Fibroblast of lung (primary cell): ENCODE measurements at places on chromosomes 16 and 17. TPM values are rescaled to one million over a fixed set of nuclear protein-coding genes. Genes with fewer than 3 reads are reported as not detected.

- no peak for DNase-seq
Observed at GRCh38 chr17:50072925-50073324, 17.0 kb downstream of the ITGA3 start.

- DNase-seq, result no peak
Observed at GRCh38 chr17:31672161-31672819, 186.8 kb downstream of the COPRS start.

The ZG16B gene
- 0.14 TPM in 1 of 2 replicates, not detected in the other for polyA plus RNA-seq

DNA sequence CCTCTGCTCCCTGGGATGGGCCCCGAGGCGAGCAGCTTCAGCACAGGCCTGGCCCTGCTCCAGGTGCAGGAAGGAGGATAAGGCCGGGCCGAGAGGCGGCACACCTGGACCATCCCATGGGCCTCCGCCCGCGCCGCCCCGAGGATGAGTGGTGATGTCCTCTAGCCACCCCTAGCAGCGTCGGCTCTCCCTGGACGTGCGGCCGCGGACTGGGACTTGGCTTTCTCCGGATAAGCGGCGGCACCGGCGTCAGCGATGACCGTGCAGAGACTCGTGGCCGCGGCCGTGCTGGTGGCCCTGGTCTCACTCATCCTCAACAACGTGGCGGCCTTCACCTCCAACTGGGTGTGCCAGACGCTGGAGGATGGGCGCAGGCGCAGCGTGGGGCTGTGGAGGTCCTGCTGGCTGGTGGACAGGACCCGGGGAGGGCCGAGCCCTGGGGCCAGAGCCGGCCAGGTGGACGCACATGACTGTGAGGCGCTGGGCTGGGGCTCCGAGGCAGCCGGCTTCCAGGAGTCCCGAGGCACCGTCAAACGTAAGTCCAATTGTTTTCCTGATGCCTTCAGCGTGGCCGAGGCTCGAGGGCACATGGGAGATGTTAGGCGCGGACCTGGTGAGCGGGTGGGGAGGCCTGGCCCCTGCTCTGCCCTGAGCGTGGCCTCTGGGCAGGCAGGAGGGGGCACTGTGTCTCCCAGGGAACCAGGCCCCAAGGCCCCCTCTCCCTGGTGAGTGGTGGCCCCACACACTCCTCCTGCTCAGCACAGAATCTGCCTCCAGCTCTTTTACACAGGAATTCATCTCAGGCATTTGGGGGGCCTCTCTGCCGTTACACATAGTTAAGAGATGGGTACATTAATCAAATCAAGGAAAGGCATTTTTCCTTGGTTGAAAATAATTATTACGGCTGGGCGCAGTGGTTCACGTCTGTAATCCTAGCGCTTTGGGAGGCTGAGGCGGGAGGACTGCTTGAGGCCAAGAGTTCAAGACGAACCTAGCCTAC, 855 bp downstream of the TMEM204 start:
- peak; percentile 13 for DNase-seq

DNA sequence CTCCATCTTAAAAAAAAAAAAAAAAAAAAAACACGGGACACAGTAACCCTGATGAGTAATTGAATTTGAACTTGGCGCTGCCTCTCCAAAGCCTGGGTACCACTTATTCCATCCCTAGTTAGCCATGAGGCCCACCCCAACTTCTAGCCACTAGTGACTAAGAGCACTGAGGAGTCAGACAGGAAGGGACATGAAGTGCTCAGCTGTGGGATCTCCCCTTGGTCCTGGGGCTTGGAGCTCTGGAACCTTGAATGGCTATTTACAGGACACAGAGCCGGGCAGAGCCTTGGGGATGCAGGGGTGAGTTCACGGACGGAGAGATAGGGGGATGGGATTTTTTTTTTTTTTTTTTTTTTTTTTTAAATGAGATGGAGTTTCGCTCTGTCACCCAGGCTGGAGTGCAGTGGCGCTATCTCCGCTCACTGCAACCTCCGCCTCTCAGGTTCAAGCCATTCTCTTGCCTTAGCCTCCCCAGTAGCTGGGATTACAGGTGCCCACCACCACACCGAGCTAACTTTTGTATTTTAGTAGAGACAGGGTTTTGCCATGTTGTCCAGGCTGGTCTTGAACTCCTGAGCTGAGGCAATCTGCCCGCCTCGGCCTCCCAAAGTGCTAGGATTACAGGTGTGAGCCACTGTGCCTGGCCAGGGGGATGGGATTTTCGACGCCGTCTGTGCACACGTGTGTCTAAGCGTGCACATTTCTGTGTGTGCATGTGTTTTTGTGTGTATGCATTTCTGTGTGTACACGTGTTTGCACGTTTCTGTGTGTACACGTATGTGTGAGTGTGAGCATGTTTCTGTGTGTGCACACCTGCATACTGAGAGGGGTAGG, 20.4 kb upstream of the CIBAR2 start:
- no peak for DNase-seq

The IGSF6 gene
- not detected in 2 replicates for polyA plus RNA-seq

GRCh38 chr16:87421003-87421912, 29.1 kb downstream of the MAP1LC3B start:
- no peak for DNase-seq

GRCh38 chr17:68646626-68647526, 45.7 kb upstream of the FAM20A start:
- DNase-seq, result peak; percentile 2
